Urothelium cell line (cell line): ENCODE measurements at places on chromosomes 3 and 15.

DNA sequence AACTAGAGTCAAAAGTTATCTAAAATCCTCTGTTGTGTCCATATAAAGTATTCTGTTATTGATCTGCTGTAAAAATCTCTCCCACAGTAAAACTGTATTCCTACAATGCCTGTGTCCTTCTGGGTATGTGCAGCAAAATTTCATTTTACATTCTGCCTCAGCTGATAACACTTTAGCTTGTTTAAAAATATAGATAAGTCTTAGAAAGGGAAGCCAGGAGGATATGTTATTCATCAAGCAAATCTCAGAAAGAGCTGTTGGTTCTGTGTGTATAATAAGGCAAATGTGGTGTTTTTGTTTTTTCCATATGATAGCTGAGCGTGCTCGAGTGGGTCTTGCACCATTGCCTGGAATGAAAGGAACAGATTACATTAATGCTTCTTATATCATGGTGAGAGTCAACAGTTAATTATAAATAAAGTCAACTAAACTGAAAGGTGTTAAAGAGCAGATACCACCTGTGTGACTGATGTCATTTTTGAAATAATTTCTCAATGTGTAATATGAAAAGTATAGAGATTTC, 96.6 kb downstream of the FEZF2 start:
- DNase-seq, result no peak

DNA sequence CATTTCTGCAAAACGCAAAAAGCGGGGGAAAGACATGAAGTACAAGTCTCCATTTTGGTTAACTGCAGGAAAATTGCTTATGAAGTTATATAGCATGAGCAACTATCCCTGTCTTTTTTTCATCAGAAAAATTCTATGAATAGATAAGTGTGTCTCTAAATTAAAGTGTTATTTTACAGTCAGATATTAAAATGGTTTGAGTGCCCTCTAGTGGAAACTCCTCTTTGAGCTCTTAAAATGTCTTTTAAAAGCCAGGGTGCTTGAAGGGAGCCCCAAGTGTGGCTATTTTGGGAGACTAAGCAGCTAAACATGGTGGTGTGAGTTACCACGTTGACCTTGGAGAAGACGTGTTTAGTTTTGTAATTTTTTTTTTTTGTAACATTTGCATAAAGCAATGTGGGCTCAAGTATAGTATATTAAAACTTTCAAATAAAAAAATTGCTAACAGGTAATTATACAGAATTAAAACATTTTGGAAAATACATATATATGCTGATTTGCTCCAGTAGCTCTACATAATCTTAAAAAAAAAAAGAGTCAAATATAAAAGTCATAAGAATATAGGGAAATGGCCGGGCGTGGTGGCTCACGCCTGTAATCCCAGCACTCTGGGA, 77.2 kb downstream of the PPP2R3A start:
- DNase-seq, result peak; percentile 26

GRCh38 chr3:136343873-136344555, 93.9 kb downstream of the PCCB start:
- DNase-seq, result peak; percentile 65

- DNase-seq, result peak; percentile 76
Measured at GRCh38 chr3:8490079-8490552, 11.5 kb upstream of the LMCD1 start.

DNA sequence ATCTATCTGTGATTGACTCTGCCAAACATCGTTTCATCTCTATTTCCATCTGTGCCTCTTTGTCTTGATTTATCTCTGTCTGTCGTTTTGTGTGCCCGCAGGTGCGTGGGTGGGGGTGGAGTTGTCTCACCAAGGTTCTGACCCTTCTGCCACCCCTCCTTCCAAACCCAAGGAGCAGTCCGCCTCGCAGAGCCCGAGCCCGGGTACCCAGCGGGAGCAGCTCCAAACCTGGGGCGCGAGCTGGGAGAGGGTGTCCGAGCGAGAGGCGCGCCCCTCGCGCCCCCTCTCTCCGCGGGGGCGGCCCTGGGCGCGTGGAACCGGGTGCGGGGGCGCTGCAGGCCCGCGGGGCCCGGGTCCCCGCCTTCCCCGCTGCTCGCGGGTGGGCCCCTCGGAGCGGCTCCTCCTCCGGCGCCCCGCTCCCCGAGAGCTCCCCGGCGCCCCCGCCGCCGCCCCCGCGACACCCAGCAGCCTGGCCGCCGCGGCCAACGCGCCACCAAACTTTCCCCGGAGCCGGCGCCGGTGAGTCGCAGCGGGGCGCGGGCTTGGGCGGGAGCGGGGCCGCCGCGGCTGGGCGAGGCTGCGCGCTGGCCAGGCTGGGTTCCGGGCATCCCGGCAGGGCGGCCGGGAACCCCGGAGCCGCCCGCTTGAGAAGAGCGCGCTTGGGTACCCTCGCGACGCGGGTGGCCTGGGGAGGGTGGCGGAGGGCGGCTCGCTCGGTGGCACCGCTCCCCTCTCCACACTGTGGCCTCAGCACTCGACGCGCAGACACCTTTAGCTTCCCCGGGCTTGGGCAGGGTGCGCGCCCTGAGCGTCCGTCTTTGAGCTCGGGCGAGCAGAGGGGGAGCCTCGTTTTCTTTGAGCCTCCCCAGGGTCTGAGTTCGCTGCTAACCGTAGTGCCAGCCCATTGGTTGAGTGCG, at the start of gene HRH1:
HRH1 (plus strand) TSS at position 458 of the 917 bp plus-strand sequence. CDS start 104,545 bp downstream, outside the sequence.
- no peak for DNase-seq

GRCh38 chr15:76575679-76576078, 239.1 kb downstream of the ISL2 start:
- DNase-seq, result no peak

- peak; percentile 87 for DNase-seq
Measured at GRCh38 chr15:79004336-79004735, 59.5 kb upstream of the CTSH start.

DNA sequence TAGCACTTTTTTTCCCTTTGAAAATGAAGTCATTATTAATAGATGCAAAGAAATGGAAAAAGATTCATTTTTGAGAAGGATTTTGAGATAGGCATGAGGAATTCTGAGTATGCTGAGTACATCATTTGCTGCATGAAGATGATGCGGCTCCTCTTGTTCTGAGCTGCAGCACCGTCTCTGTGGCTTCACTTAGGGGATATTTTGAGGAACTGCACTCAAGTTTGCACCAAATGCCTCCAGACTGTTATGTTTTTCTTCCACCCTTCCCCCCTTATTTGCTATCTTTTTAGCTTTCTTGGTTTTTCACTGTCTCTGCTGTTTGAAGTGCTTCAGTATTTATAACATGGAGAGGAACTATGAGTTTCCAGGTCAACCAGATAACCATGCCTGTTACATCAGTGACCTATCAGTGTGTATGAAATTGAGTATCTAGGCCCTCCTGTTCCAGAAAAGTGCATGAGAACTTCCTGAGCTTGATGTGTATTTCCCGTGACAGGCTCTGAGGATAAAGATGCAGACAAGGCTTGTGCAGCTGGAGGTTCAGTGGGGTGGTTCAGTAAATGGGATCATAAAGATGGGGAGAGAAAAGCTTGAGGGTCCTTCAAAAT, 128.7 kb downstream of the PDCD6IP start:
- no peak for DNase-seq

- DNase-seq, result no peak
Measured at GRCh38 chr3:23390446-23390845, 187.3 kb downstream of the UBE2E2 start.

DNA sequence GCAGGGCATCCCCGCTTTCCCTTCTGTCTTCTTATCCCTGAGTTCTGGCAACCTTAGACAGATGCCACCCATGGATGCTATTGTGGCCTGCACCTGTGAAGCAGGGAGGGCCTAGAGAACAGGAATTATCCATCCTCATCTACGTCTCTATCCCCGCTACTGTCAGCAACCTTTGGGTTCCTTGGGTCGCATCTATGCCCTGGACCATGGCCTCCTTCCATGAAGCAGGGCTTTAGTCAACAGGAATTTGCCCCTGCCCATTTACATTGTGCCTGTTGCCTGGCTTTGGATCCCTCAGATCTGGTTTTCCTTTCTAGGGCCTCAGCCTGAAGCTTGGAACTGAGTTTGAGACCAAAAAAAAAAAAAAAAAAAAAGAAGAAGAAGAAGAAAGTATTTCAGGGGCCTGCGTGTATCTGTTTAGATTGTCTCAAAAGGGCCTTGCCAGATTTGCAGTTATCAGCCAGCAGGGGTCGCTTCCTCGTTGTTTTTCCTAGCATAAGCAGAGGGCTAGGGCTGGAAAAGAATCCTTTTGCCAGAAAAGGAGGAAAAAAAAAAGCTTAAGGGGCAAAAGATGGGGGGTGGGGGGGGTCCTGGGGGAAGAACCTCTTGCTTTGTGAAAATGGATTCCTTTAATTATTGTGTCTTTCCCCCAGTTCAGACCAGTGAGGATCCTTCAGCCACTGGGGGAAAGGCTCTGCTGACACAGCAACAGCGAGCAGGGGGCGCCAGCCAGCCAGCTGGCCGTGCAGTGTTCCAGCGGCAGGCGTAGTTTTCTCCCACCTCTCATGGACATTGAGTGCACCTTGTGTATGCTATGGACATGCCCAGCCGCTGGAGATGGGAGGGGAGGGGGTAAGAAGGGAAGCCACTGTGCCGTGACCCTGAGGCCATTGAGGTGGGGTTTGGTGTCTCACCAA, 65.7 kb upstream of the ALDH1L1 start:
- DNase-seq, result no peak

DNA sequence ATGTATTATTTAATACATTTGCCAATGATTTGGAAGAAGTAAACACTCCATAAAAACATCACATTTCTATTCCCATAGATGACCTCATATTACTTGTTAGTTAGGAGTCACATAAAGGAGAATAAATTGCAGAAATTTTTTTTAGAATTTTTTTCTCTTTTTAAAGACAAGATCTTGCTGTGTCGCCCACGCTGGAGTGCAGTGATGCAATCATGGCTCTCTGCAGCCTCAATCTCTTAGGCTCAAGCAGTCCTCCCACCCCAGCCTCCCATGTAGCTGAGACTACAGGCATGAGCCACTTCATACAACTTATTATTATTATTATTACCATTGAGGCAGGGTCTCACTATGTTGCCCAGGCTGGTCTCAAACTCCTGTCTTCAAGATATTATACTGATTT, 12.3 kb upstream of the USP8 start:
- no peak for DNase-seq

GRCh38 chr3:59775761-59776325, 726.0 kb upstream of the CFAP20DC start:
- no peak for DNase-seq

GRCh38 chr15:89878323-89878722, 15.5 kb downstream of the AP3S2 start:
- DNase-seq, result no peak

- no peak for DNase-seq
Measured at GRCh38 chr3:39751286-39751685, 58.1 kb upstream of the MYRIP start.

GRCh38 chr3:64223791-64224745, 1.2 kb downstream of the PRICKLE2 start:
- DNase-seq, result no peak

- DNase-seq, result no peak
Measured at GRCh38 chr3:107752202-107752990, 229.6 kb downstream of the BBX start.

- DNase-seq, result no peak
Measured at GRCh38 chr3:119352034-119352609, 57.9 kb downstream of the ARHGAP31 start.

GRCh38 chr15:76058714-76059319, 968 bp upstream of the TMEM266 start:
- peak; percentile 35 for DNase-seq

DNA sequence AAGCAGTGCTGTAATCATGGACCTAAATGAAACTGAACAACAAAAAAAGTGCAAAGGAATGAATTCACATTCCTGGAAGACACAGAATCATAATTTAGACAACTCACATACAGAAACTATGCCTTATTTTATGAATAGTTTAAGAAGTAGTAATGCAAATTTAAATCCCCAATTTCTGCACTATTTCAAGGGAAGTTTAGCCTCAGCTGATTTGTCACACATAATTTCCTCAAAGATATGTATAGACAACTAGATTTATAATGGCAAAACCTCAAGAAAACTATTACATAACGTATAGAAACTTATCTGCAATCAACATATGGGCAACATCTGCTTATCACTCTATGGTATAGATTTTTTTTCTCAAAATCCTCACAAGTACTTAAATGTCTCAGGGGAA, 7.8 kb upstream of the PTX3 start:
- DNase-seq, result no peak

- DNase-seq, result no peak
Measured at GRCh38 chr3:125048282-125048681, 7.5 kb downstream of the HEG1 start.

DNA sequence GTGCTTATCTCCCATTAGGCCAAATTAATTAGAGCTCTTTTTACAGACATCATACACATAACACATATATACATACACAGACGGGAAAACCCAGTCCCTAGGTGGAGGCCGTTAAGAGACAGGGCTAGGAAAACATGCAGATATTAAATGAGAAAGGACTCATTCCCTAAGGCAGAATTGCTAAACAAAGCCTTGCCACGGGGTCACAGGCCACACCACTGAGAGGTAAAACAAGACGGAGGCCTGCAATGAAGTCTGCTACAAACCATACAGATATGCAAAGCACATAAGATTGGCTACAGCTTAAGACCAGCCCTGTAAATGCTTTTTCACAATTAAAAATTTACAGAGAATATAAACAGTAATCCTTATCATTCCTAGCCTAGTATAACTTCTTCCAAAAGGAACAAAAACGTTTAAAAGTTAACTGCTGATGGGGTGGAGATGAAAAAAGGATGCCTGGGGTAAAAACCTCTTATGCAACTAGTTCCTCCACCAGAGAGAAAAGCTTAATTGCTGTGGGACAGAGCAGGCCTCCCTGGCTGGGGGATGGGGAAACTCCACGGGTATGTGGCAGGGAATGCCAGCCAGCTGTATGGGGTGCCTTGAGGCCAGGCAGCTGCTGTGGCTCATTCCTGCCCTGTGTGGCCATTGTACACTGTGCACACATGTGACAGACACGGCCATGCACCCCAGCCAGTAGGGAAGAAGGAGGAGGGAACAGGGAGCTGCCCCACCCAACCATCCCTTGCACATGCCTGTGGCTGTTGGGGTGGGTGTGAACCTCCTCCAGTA, 481.4 kb upstream of the LMCD1 start:
- DNase-seq, result no peak

- DNase-seq, result no peak
Measured at GRCh38 chr15:97525809-97526208, 434.7 kb upstream of the ARRDC4 start.

GRCh38 chr3:38000965-38001455, 10.4 kb downstream of the VILL start:
- no peak for DNase-seq

DNA sequence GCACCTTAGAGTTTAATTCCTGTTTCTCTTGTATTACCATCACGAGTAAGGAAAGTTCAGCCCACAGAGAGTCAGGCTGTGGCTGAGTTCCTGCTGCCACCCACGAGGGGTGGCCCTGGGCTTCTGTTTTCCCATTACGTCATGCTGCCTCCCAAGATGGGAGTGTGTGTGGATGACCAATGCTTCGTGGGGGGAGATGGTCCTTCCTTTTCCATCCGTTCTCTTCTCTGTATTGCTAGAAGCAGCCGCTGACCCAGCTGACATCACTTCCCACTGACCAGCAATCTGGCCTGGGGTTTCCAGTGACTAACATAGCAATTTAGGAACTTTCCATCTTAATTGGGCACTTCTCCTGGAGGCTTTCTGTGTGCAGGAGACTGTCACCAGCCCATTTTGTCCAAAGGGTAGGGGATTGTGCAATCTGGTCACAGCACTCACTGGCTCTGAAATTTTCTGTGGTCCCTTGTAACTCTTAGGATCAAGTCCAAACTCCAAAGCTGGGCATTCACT, 9.3 kb downstream of the IRAK2 start:
- DNase-seq, result peak; percentile 71

GRCh38 chr15:87671289-87671688, 585.2 kb downstream of the NTRK3 start:
- no peak for DNase-seq
